ENCODE measurements at places on chromosomes 3 and 15.

- no peak for DNase-seq
Observed at GRCh38 chr3:134817297-134817696, 22.2 kb downstream of the EPHB1 start.

GRCh38 chr3:69867941-69868505 lies 128.8 kb downstream of the MITF start:
- no peak for DNase-seq

DNA sequence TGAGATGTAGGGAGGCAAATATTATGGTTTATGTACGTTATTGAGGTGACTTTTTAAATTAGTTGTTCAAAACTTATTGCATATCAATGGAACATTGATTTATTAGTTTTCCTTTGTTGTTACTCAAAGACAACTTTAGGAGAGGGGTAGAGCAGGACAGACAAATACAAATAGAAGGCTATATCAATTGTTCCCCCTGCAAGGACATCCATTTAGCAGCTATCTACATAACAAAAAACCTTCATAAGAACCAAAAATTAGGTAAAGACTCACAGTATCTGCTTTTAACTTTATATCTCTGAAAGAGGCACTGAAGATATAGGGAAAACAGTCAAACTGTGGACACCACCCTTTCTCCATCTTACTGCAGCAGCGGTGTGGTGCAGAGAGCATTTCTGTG lies 958.8 kb downstream of the DIPK2A start:
- no peak for DNase-seq

GRCh38 chr3:193947596-193947995 lies 188.4 kb upstream of the HES1 start:
- DNase-seq, result no peak

GRCh38 chr3:52084216-52084945 lies 28.0 kb upstream of the DUSP7 start:
- no peak for DNase-seq

DNA sequence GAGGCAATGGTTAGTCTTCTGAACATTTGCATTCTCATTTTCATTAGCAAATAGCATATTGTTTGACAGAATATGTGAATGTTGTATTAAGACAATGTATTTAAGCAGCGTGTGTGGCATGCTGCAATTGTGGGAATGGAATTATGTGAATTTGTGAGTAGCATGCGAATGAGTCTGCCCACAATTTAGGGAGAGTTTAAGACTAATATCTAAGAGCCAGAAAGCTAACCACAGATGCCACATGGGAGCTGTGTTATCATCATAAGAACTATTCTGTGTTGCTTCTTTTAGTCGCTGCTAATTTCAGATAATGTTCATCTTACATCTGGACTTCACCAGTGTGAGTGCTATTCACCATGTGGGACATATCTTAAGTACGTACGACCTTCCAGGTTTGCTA lies 494.5 kb downstream of the RBMS3 start:
- no peak for DNase-seq

DNA sequence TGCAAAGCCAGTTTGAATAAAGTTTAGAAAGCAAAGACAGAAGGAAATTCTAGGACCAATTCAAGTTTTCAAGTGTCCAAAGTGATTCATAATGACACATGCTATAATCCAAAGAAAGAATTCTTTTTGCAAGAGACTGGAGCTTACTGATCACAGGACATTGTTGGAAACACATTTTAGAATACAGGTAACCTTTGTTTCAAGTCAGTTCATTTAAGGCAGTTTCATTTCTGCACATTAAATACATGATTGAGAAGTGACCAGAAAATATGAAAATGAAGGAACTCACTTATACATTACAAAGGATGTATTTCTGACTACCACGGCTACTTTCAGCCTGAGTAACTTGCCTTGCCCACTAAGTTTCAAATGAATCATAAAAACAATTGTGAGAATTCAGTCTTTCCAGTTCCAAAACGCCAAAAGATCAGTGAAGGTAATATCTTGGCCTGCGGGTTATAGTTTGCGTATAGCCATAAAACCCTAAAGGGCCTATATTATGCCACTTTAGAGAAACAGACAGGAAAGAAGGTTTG lies 48.7 kb downstream of the PRICKLE2 start:
- DNase-seq, result no peak

DNA sequence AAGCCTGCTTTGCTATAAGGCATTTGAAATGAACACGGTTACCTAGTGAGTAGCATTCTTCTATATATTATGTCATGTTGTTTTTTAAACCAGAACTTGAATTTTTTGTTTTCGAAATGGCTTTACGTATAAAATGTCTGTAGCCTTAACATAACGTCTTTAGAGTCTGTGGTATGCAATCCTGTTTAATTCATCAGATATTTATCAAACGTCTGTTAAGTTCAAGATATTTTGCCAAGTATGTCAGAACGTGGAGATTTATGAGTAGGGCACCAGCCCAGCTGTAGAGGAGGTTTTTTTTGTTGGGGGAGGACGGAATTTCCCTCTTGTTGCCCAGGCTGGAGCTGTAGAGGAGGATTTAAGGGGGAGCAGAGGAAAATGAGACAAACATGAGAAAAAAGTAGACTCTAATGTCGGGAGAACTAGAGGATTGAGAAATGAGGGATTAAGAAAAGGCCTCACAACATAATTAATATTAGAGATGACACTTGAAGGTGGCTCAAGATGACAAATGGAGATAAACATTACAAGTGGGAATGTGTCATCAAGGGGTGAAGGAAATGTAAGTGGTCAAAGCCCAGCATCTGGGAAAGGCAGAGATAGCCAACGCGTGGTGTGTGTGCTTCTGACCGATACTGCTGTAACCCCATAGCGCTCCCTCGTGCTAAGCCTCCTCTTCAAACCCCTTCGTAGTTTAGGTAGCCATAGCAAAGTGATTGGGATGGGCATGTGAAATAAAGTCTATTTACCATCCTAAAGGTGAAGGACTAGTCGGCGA lies 154.0 kb upstream of the GOLGA6L4 start:
- DNase-seq, result no peak

DNA sequence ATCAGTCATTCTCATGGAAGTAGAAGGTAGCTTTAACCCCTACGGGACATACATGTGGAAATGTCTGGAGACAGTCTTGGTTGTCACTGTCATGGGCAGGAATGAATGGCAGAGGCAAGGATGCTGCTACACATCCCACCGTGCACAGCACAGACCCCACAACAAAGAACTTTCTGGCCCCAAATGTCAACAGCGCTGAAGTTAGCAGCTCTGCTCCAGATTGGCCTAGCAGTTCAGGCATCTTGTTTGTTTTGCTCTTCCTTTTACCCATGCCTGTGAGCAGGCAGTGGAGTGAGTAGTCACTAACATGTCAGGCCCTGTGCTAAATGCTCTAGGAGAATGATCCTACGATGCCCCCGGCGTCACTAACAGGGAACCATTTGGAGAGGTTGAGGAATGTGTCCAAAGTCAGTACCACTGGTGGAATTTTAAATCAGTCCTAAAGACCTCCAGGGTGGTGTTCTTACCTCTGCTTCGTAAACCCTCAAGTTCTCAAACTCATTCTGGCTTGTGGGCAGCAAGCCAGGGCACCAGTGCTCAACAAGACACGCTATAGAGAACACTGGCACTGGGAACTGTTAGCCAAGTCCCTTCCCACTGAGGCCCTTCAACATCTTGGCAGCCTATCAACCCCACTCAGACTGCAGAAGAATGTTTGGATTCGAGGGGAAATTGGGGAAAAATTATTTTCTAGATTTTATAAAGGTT lies 142.2 kb downstream of the FOXP1 start:
- DNase-seq, result no peak

DNA sequence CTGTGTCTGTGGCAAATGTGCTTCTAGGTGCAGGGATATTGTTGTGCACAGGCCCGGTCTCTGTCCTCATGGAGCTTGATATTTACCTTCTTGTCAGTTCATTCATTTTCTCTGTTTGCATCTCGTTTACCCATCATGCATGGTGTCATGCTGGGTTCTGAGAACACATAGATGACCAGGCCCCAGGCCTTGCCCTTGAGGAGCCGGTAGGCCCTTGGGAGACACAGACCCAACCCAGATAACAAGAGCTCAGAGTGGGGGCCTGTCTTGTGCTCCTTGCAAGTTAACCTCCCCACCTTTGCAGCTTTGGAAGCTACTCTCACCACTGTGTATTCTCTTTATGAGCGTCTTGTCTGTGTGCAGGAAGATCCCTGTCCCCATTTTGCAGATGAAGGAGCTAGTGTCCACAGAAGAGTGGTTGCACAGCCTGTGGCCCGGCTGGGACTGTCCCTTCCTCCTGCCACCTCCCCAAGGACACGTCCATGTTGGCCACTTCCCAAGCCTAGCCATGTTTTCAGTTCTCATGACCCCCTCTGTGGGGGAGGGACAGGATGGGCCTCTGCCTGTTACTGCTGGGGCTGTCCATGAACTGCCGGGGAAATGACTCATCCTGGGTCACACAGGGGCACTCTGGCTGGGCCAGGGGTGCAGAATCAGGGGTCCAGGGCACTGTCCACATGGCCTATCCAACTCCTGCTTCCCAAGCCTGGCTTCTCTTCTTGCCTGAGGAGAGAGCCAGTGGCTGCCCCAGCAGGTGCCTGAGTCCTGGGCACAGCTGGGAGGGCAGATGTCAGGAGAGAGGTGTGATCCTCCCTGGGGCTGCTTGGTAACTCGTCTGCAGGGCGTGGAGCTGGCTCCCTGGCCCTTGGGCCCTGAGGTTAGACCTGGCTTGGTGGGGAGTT lies 3.4 kb downstream of the SNX33 start:
- DNase-seq, result no peak

DNA sequence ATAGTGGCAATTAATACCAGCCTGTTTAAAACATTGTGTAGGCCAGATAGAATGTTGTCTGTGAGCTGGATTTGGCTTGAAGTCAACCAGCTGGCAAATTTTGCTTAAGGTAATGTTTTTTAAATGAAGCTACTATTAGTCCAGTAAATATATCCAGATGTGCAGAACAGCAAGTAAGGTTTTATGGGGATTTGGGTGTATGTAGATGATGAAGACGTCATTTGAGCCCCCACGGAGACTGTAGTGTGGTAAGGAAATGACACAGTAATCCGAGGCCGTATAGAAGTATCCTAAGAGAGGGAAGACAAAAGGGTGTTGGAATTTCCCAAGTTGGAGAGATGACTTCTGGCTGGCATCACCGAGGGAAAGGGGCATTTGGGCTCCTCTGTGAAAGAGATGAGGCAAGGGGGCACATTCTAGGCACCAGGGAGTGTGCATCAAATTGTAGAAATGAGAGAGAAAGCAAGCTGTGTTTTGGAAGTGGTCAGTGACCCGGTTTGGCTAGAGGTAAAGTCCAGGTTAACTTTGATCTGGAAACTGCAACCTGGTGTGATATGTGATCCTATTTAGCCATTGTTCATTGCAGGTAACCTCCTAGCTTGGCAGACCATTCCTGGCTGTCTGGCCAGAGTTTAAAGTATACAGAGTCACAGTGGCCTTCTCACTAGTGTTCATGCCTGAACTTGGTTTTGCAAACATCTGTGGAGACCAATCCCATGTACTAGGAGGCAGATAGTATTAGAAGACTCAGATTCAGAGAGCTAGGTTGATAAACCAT lies 104.2 kb downstream of the ITPR1 start:
- DNase-seq, result no peak

- DNase-seq, result no peak
Observed at GRCh38 chr3:52121813-52122212, 32.4 kb downstream of the POC1A start.

DNA sequence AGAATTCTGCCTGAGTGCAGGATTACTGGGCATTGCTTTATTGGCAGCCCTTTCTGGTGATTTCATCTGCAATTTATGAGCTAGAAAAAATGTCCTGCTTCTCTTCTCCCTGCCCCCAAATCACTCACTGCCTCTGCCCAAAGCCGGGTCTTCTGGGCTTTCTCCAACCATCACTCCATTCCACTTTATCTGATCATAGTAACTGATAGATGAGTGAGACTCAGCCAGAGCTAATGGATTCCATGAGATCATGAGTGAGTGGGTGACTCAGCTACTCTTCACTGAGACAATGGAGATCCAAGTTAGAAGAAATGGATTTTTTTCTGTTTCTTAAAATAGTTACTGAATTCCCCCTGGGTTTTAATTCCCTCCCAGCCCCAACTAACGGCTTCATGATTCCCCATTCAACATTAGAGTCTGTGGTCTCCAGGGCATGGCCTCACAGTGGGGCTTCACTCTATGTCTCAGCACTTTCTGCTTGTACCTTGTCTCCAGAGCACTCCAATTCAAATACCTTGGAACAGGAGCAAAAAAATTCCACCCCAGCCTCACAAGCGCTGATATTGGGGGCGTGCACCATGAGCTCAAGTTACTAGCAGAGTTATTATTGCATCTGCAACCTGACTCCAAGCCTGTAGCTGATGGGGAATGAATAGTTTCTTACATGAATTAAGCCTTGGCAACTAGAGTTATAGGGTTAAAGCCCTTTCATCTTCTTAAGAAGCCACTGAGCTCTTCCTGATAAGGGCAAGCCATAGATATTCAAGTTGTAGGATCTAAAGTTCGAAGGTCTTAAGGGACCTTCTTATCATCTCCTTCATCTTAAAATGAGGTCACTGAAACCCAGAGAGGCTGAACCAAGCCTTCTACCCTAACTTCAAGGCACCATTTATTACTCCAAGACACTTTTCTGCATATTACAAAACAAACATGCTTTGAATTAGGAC lies 85.9 kb downstream of the AGBL1 start:
- DNase-seq, result no peak

GRCh38 chr3:120341658-120342346 lies 7.4 kb downstream of the LRRC58 start:
- DNase-seq, result no peak

- DNase-seq, result no peak
Observed at GRCh38 chr15:32834156-32834555, 116.4 kb downstream of the GREM1 start.

DNA sequence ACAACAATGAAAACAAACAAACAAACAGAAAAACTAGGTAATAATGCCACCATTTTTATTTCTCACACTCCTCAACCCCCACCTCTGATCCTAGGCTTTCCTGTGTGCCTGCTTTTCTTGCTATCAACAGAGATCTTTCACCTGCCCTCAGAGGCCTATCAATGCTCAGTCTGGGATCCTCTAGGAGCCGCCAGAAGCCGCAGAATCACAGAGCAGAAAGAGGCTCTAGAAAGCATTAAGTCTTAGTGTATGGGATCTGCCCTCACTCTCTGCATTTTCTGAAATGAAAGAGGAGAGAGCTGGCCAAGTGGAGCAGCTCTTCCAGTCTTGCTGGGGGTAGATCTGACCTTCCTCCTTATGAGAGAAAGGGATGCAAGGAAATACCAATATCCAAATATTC lies 306.8 kb downstream of the TUSC7 start:
- DNase-seq, result no peak

GRCh38 chr3:130259166-130259874 lies 86.2 kb upstream of the COL6A5 start:
- no peak for DNase-seq

DNA sequence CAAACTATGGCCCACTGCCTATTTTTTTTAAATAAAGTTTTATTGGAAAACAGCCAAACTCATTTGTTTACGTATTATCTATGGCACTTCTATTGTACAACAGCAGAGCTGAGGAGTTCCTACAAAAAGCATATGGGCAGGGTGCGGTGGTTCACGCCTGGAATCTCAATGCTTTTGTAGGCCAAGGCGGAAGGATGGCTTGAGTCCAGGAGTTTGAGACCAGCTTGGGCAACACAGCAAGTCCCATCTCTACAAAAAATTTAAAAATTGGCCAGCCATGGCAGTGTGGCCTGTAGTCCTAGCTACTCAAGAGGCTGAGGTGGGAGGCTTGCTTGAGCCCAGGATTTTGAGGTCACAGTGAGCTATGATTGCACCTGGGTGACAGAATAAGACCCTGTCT lies 142.3 kb downstream of the RORA start:
- DNase-seq, result no peak

All from T follicular helper cell (primary cell).